NCI-H1105 (cell line): ENCODE measurements at places on chromosomes 7 and 10.

DNA sequence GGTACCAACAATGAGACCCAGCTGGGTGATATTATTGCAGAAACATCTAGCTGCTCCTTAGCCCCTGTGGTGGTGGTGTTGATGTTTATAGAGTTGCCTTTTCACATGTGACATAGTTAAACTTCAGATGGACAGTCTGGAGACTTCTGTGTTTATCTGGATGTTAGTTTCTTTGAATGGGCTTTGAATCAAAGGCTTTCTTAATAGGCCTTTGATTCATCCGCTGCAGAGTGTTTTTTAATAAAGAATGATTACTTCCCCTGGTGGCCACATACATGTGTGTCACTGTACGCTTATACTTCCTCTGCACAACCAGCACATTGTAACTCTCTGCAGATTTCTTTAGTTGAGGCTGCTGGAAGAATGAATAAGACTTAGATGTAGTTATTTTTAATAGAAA is 221.0 kb downstream of the DYNC1I1 start:
- no peak for DNase-seq

GRCh38 chr10:91672021-91672608 is 39.2 kb upstream of the PPP1R3C start:
- no peak for DNase-seq

- DNase-seq, result no peak
Measured at GRCh38 chr10:86968271-86968993, at the start of gene ADIRF. Gene ADIRF, plus strand, starts transcription at chr10:86968482. Its CDS starts 63 bp downstream, at chr10:86968545.

- no peak for DNase-seq
Measured at GRCh38 chr10:62996925-62997324, 136.2 kb upstream of the NRBF2 start.

DNA sequence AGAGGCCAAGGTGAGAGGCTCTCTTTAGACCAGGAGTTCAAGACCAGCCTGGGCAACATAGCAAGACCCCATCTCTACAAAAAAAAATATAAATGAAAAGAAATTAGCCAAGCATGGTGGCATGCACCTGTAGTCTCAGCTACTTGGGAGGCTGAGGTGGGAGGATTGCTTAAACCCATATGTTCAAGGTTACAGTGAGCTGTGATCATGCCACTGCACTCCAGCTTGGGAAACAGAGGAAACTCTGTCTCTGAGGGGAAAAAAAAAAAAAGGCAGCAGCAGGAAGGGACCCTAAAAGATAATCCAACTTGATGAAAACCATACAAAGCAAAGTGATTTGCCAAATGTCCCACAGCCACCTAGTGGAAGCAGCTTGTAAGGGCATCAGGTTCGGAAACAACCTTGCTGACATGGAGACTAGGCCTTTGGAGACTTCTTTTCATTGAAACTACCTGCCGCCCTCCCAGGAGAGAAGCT is 15.6 kb upstream of the PBLD start:
- no peak for DNase-seq

DNA sequence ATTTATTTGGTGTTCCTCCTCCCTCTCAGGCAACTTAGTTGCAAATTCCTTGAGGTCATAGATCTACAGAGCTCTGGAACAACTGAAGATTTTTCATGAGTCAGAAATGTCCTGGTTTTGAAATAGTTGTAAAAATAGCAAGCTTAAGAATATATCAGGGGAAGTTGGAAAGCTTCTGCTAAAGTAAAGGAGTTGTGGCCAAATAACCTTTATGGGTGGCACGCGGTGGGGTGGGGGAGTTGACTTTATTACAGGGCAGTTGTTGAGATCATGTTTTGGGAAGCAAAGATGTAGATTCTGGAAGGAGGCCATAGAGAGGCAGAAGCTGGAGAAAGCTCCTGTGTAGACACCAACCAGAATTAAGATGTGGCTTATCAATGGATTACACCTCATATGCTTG is 326.0 kb upstream of the MTPN start:
- no peak for DNase-seq

DNA sequence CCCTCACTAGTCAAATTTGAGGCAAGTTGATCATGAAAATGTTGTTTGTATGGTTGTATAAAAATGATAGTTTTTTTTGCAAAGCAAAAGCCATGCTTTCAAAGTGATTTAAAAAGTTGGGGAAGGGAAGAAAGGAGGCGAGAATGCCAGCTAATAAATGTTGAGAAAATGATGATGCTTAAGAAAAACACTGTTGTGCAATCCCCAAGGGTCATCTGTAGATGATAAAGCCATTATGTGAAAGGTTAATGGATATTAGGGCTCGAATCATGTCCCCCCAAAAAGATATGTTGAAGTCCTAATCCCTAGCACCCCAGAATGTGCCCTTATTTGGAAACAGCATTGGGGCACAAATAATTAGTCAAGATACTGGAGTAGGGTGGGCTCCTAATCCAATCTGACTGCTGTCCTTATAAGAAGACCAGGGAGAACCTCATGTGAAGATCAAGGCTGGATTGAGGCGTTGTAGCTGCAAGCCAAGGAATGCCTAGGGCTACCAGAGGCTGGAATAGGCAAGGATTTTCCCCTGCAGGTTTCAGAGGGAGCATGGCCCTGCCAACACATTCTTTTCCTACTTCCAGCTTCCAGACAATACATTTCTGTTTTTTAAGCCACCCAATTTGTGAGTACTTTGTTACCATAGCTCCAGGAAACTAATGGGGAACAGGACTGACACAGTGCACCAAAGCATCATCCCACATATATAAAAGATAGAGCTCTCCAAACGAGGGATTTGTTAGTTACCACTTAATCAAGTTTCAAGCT is 35.4 kb upstream of the MKLN1 start:
- DNase-seq, result no peak

DNA sequence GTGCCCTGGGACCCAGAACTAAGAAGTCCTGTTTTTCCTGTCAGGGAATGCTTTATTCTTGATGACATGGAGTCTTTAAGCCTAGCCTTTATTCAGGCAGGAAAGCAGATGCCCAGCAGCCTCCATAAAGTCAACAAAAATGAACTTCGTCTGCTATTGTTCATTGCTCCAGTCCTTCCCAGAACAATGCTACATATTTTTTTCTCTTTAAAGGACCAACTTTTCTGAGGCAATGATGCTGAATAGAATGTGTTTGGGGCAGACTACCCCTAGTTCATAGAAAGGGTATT is 47.6 kb upstream of the PDCD4 start:
- DNase-seq, result no peak

- peak; percentile 43 for DNase-seq
Measured at GRCh38 chr10:78458983-78459638, 425.4 kb downstream of the RPS24 start.

DNA sequence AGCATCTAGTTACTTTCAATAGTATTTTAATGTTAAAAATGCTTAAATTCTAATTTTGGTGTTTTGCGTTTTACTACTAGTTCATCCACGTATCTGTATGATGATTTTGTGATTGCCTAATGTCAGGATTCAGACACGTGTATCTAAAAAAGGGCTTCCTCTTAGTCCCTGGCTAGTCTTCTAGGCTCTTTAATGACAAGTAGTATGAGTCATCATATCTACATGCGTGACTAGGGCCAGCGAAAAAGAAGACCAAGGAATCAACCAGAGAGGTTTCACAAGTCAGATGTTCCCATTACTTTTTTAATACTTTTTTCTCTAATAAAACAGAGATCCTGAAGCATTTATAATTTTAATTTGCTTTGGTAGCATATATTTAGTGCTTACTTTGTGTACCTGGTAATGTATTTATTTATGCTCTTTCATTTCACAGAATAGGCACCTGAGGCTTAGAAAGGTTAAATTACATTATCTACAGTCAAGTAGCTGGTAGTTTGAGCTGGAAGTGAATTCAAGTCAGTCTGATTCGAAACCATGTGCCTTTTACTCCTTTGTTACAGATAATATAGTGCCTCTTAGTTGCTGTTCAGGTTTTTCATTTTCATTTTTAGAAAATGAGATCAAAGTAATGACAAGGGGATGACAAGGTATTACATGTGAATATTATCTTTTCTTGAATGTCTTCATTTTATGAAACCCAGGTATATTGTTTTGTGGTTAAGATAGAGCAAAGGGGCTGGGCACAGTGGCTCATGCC is 140.3 kb downstream of the FOXP2 start:
- DNase-seq, result no peak

- no peak for DNase-seq
Measured at GRCh38 chr10:17220652-17221100, 7.4 kb upstream of the VIM start.

GRCh38 chr10:119705434-119705831 is 20.4 kb upstream of the INPP5F start:
- no peak for DNase-seq

DNA sequence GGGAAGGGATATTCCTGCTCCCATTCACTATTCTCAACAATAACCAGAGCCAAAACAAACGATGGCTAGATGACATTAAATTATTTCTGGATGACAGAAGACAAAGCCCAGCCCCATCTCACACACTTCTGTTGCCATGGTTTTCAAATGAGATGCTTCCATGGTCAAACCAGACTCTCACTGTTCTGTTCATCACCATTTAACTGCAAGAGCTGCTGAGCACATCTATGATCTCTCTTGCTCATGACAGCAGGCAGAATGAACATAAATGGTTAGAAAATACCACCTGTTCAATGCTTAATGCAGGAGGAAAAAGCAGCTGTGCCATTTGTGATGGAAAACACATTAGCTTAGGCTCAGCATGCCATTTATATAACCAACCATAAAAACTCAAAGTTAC is 758.6 kb upstream of the ZWINT start:
- no peak for DNase-seq

DNA sequence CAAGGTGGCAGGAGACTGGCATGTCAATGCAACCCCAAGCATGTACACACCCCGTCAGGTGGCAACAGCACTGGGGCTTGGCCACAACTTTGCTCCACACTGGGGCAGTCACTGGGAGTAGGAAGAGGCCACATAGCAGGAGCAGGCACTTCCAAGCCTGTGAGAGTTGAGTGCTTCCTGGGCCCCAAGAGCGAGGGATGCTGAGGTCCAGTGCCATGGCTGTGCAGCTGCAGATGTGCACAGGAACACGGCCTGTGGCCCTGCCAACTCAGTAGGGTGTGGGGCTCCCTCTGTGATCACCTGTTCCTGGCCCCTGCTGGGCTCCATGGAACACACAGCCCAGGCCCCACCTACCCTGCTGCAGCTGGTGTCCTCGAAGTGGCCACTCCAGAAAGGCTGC is 932.8 kb upstream of the SORCS1 start:
- DNase-seq, result no peak

GRCh38 chr10:72702868-72703581 is 11.1 kb downstream of the MCU start:
- DNase-seq, result no peak

DNA sequence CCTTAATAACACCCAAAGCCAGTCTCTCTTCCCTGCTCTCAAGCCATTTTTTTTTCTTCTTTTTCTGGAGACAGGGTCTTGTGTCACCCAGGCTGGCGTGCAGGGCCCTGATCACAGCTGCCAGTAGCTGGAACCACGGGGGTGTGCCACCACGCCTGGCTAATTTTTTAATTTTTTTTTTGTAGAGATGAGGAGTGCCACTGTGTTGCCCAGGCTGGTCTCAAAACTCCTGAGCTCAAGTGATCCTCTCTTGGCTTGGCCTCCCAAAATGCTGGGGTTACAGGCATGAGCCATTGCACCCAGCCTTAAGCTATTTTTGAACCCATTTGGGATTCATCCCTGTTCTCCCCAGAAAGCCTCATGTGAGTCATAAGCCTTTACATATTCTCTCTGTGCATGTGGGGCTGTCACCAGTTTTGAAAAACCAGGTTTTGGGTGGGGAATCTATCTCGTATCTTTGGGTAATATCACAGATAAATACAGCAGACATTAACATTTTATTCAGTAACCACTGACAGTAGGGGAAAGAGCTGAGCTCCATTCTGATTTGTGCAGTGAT is 15.5 kb downstream of the ZNF487 start:
- DNase-seq, result no peak

DNA sequence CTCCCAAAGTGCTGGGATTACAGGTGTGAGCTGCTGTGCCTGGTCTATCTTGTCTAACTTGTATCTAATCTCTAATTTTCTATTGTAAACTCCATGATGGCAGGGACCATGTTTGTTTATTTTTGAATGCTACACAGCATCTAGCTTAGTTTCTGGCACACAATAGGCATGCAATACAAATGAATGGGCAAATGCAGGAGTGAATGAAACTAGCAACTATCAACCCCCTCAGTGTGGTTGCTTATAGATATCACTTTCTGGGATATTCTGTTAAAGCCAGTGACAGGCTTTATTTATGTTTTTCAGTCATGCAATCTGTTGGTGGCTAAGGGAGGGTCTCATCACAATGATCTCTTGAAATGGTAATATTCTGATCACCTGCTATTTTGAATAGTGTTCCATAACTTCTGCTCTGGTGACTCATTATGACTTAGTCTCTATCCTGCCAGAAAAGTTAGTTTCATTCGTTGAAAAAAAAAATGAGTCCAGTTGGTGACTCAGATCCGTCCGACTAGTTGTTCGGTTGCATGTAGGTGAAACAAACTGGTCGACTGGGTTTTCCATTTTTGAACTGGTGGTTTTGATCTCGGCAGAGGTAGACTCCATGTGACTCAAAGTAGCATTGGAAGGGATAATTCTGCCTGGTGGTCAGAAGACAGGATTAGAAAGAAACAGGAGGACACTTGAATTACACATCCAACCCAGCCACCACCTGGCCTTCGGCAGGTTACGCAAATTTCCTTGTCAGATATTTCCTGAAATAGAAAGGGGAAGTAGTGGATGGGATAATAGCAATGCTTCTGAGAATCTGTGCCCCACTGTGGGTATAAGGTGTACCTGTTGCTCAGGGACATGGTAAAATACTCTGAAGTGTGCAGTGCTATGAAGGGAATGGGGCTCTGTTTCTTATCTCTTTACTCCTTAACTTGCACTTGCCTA is 76.8 kb downstream of the GATA3 start:
- DNase-seq, result no peak

- DNase-seq, result peak; percentile 80
Measured at GRCh38 chr10:119028900-119029612, 458 bp upstream of the NANOS1 start.

DNA sequence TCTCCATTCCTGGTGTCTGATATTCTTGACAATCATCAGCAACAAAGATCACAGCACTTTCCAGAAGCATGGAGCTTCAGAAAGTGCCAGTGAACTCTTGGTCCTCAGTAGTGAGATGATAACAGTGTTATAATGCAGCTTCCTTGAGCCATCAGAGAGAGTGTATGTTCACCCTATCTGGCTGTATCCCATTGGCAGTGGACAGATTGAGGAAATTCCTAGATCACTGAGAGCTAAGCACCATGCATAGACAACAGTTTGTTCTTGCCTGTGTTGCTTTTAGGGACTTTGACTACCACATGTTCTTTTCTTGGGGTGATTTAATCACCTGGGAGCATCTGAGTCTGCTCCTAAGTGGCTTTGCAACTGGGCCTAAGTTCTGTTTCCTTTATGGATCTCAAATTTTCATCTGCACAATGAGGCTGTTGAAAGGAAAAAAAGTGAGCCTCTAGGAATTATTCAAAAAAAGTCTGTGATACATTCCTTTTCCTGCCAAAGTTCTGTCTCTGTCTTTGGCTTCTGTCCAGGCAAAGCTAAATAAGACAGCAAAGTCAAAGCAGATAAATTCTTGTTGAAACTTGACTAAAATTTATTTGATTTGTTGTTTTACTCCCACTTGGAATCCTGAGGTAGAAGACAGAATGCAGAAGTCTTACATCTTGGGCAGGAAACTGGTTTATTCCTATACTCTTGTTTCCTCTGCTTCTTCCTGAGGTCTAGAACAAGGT is 14.5 kb upstream of the ZNF282 start:
- DNase-seq, result no peak
